ENCODE measurements at places on chromosomes 2 and 18.

DNA sequence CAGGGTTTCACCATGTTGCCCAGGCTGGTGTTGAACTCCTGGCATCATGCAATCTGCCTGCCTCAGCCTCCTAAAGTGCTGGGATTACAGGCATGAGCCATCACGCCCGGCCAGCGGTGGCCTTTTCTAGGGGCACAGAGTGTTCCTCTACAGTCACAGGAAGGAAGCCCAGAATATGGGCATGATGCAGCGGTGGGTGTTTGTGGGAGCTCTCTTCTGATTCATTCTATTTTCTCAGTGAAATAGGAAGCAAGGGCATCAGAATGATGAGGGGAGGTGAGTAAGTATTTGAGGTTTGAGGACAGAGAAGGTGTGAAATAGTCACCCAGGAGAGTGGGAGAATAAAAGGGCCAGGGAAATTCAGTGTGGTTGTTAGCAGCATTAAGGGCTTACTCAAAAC, 70.3 kb upstream of the PSME4 start:
- no peak overlapping the region for H3K27ac ChIP-seq
- peaks cover 11% of the 10 kb centered on the region for H3K4me1 ChIP-seq
- H3K4me3 ChIP-seq: no peak overlapping the region
- peak; percentile 72 for DNase-seq

GRCh38 chr2:111659361-111660333, 224.3 kb downstream of the ANAPC1 start:
- no peak overlapping the region for H3K4me3 ChIP-seq
- DNase-seq: no peak
- H3K27ac ChIP-seq: no peak overlapping the region
- peaks cover 27% of the 10 kb centered on the region for H3K27me3 ChIP-seq
- peaks cover 23% of the 10 kb centered on the region for H3K4me1 ChIP-seq
- no peaks in the 10 kb centered on the region for H3K36me3 ChIP-seq

GRCh38 chr18:56984731-56985130, 162.2 kb upstream of the BOD1L2 start:
- no peaks in the 10 kb centered on the region for H3K27me3 ChIP-seq
- no peaks in the 10 kb centered on the region for H3K36me3 ChIP-seq
- DNase-seq: no peak

DNA sequence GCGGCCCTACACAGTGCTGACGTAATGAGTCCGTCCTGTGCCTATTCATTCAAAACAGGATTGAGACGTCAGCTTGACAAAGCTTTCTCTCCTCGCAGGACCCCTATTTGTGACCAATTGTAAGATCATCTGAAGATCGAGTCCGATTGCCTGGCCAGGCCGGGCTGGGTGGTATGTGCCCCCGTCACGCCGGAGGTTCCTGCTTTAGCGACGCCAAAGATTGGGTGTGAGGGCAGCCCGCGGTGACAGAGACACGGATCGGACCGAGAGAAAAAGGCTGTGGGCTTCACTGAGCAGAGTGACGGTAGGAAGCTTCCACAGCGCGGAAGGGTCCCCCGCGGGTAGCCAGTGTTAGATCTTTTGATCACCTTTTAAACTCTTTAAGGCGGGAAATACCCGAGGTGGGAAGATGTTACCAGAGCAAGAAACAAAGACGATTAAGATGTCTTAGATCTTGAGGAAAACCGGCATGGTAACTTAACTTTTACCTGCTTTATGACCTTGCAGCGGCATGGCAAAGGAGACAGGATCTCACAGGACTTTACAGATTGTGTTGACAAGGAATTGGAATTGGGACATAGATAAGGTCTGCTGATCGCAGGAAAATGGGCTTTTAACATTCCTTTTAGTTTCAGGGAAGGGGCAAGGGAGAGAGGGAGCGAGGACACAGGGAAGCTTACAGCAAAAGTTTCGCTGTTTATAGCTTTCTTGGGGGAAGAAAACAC, 220.0 kb downstream of the METTL4 start:
- no peak overlapping the region for H3K27ac ChIP-seq
- no peaks in the 10 kb centered on the region for H3K4me1 ChIP-seq
- no peaks in the 10 kb centered on the region for H3K36me3 ChIP-seq
- H3K27me3 ChIP-seq: peaks cover 1% of the 10 kb centered on the region

GRCh38 chr2:113886479-113887008, 3.3 kb upstream of the ACTR3 start:
- DNase-seq: peak; percentile 53
- peaks cover 49% of the 10 kb centered on the region for H3K4me1 ChIP-seq
- peak overlapping the region; percentile 98 for H3K4me3 ChIP-seq
- H3K36me3 ChIP-seq: peaks cover 66% of the 10 kb centered on the region

DNA sequence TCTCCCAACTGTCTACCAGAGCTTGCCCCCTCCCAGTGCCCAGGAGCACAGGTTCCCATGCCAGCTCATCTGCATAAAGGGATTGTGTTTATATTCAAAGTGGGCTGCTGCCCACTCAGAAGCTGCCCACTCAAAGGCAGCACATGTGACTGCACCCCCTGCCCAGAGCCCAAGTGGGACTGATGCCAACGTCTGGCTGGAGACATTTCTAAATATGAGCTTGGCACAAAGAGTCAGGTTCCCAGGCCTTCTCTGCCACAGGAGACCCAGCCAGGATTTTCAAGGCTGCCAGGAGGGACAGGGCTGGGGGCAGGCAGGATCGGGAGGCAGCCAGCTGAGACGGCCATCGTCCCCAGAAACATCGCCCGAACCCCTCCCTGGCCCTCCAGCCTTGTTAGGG, 67.1 kb downstream of the ZBTB7C start:
- H3K4me1 ChIP-seq: no peaks in the 10 kb centered on the region
- H3K36me3 ChIP-seq: no peaks in the 10 kb centered on the region
- no peak for DNase-seq

GRCh38 chr2:172083628-172084394, 1.5 kb upstream of the DLX1 start:
- no peak for DNase-seq
- H3K4me3 ChIP-seq: peak overlapping the region; percentile 77
- H3K4me1 ChIP-seq: peaks cover 53% of the 10 kb centered on the region
- H3K27me3 ChIP-seq: peaks cover 100% of the 10 kb centered on the region

- no peak overlapping the region for H3K4me3 ChIP-seq
- H3K4me1 ChIP-seq: peaks cover 2% of the 10 kb centered on the region
- peaks cover 81% of the 10 kb centered on the region for H3K27me3 ChIP-seq
- no peaks in the 10 kb centered on the region for H3K36me3 ChIP-seq
- DNase-seq: no peak
These were observed 4.8 kb upstream of the TMEM37 start for GRCh38 chr2:119426801-119427395.

- H3K4me1 ChIP-seq: peaks cover 47% of the 10 kb centered on the region
- peak overlapping the region; percentile 87 for H3K27ac ChIP-seq
- no peak overlapping the region for H3K4me3 ChIP-seq
- no peak for DNase-seq
These were observed 54.9 kb downstream of the MAPRE2 start for GRCh38 chr18:35095983-35096676.

DNA sequence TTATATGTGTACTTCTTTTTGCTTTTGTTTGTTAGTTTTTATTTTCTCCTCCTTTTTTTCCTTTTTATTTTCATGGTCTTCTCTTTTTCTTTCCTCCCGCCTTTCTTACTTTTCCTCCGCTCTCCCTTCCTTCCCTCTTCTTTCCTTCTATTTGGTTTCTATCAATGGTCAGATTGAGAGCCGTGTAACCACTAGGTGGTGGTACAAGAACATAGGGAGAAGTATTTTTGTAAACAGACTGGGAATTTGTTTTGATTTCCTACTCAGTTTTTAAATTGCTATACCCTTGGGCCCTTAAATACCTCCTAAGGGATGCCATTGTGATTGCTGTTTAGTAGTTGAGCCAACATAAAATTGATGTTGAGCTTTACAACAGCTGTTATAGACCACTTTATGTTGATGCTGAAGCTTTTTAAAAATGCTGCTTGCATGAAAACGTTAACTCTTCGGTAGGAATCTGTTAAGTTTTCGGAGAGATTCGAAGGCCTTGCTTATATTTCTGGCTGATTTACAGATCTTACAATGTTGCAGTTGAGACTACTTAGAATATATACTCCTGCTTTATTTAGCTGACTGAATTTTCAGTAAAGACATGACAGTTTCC, 124.2 kb downstream of the UBE2E3 start:
- peak overlapping the region; percentile 60 for H3K27ac ChIP-seq
- DNase-seq: no peak

GRCh38 chr2:173676647-173677046, 288.5 kb downstream of the SP3 start:
- H3K27me3 ChIP-seq: peaks cover 35% of the 10 kb centered on the region
- H3K27ac ChIP-seq: no peak overlapping the region
- no peaks in the 10 kb centered on the region for H3K4me1 ChIP-seq
- no peak overlapping the region for H3K4me3 ChIP-seq
- DNase-seq: no peak
- no peaks in the 10 kb centered on the region for H3K36me3 ChIP-seq

DNA sequence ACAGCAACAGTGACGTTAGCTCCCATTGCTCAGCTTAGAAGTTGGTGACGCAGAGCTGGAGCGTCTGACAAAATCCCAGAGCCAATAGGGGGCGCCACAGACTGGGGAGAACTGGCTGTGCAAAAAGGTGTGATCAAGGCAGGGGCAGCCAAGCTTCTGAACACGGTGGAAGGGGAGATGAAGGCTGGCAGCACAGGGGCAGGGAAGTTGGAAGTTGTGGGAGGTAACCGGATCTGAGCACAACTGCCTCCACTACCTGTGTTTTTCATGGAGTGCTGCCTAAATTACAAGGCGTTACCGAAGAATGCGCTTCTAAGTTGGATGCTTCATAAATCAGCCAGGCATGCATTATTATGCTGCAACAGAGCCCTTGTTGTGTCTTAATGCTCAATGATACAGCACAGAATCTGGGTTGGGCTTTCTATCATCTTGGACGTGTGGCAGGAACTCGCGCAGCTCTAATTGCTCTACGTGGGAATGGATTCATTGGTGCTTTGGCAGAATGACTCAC, 370.0 kb downstream of the SLC4A3 start:
- H3K4me3 ChIP-seq: no peak overlapping the region
- no peak overlapping the region for H3K27ac ChIP-seq
- no peaks in the 10 kb centered on the region for H3K36me3 ChIP-seq
- no peaks in the 10 kb centered on the region for H3K4me1 ChIP-seq
- H3K27me3 ChIP-seq: no peaks in the 10 kb centered on the region
- DNase-seq: no peak

- H3K27me3 ChIP-seq: no peaks in the 10 kb centered on the region
- no peak for DNase-seq
- H3K4me3 ChIP-seq: no peak overlapping the region
- H3K27ac ChIP-seq: no peak overlapping the region
- no peaks in the 10 kb centered on the region for H3K4me1 ChIP-seq
These were observed 135.2 kb downstream of the BARD1 start for GRCh38 chr2:214674278-214674677.

DNA sequence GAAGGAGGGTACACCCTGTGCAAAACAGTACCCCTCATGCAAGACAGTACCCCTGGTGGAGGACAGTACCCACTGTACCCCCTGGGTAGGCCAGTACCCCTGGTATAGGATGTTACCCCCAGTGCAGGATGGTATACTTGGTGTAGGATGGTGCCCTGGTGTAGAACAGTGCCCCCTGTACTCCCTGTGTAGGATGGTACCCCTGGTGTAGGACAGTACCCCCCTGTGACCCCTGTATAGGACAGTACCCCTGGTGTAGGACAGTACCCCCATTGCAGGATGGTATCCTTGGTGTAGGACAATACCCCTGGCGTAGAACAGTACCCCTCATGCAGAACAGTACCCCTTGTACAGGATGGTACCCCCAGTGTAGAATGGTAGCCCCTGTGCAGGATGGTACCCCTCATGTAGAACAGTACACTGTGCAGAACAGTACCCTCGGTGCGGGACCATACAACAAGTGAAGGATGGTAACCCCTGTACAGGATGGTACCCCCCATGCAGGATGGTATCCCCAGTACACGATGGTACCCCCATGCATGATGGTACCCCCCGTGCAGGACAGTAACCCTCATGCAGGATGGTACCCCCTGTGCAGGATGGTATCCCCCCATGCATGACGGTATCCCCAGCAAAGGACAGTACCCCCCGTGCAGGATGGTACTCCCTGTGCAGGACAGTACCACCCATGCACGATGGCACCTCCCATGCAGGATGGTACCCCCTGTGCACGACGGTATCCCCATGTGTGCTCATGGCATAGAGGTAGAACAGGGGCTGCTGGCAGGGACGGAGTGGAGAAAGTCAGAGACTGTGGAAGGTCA, 248.0 kb downstream of the DCDC2C start:
- no peaks in the 10 kb centered on the region for H3K4me1 ChIP-seq
- no peak overlapping the region for H3K27ac ChIP-seq
- H3K4me3 ChIP-seq: no peak overlapping the region

DNA sequence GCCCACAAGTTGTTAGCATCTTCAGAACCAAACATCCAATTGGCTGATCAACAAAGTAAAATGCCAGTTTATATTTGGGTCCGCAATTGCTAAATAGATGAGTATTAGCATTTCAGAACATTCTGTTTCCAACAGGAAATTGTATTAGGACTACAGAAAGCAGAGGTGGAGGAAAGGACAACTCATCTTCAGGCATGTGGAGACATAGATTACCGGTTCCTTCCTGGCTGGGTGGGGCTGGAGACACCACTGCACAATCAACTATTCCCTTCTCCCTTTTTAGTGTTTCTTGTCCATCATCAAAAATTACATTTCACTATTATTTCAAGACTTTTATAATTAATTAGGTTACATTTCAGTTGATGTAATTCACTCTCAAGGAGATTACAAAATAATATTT, 83.8 kb downstream of the ADAM23 start:
- no peak overlapping the region for H3K27ac ChIP-seq
- DNase-seq: no peak
- peaks cover 20% of the 10 kb centered on the region for H3K4me1 ChIP-seq
- H3K36me3 ChIP-seq: no peaks in the 10 kb centered on the region
- peaks cover 17% of the 10 kb centered on the region for H3K27me3 ChIP-seq

GRCh38 chr2:191845248-191845715, 1.6 kb downstream of the CAVIN2 start:
- H3K36me3 ChIP-seq: no peaks in the 10 kb centered on the region
- peaks cover 47% of the 10 kb centered on the region for H3K27me3 ChIP-seq
- H3K4me1 ChIP-seq: peaks cover 11% of the 10 kb centered on the region

DNA sequence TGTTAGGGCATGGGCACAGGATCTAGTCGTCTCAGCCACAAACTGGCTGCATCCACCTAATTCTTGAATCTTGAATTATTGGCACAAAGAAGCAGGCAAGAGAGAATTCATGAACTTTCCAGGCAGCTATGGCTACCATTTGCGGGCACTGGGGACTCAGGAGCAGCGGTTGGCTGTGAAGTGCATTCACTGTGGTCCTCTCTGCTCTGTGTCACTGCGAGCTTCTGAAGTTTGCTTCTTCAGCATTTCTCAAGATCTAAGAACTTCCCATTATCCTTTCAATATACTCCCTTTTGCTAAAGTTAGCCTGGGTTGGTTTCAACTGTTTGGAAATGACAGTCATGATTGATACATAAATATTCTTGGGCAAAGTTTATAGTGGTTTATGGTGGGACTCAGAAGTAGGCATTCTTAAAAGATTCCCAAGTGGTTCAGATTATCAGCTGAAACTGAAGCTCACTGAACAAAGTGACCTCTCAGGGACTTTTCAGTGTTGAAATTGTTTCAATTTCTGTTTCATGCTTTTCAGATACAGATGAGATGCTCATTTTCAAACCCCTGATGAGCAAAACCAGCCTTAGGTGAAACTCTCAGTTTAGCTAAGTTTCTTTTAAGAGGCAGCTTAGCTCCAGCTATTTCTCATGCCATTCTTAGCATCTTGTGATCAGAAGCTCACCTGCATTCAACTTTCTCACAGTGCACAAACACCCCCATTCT, 1258.3 kb upstream of the GYPC start:
- no peak overlapping the region for H3K27ac ChIP-seq
- H3K36me3 ChIP-seq: no peaks in the 10 kb centered on the region
- no peaks in the 10 kb centered on the region for H3K27me3 ChIP-seq
- no peaks in the 10 kb centered on the region for H3K4me1 ChIP-seq

- DNase-seq: no peak
- H3K27me3 ChIP-seq: no peaks in the 10 kb centered on the region
- H3K4me1 ChIP-seq: peaks cover 74% of the 10 kb centered on the region
- H3K36me3 ChIP-seq: peaks cover 55% of the 10 kb centered on the region
These were observed 67.9 kb downstream of the LRRFIP1 start for GRCh38 chr2:237695201-237695780.
